ENCODE measurements at places on chromosomes 5 and 9.
A peak's percentile ranks its signal among the peaks of the same experiment; 100 is the strongest.

- DNase-seq, result no peak
These were observed 305.0 kb downstream of the TENT4A start for GRCh38 chr5:7018198-7018597.

GRCh38 chr5:175487514-175488222 lies 9.3 kb downstream of the SFXN1 start:
- no peak for DNase-seq

GRCh38 chr9:87685441-87685840 lies 40.5 kb upstream of the CTSL start:
- peak; percentile 16 for DNase-seq

GRCh38 chr9:131585375-131585774 lies 40.1 kb downstream of the PRRT1B start:
- DNase-seq, result no peak

DNA sequence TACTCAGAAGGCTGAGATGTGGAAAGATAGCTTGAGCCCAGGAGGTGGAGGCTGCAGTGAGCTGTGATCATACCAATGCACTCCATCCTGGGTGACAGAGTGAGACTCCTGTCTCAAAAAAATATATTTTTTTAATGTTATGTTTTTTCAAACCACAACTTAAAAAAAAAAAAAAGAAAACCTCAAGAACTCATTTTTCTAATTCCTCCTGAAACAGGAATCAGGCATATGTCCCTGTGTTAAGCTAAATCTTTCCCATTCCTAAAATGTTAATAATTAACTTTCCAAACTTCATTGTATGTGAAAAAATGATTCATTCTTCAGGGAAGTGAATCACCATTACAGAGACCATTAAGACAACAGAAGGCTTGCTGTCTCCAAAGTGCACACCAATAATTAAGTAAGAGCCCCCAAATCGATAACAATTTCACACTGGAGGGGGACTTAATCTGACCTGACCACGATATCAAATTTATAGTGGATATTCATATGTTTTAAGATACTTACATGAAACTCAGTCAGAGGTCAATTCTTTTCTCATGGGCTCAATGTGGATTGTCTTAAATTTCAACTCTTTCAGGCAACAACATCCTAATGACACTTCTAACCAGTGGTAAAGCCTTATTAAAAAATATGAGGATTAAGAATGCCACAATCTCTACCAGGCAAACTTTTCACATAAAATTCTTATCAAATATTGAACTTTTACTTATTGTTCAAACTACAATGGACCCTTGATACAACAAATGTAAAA lies 5.2 kb downstream of the CEMIP2 start:
- DNase-seq, result no peak

DNA sequence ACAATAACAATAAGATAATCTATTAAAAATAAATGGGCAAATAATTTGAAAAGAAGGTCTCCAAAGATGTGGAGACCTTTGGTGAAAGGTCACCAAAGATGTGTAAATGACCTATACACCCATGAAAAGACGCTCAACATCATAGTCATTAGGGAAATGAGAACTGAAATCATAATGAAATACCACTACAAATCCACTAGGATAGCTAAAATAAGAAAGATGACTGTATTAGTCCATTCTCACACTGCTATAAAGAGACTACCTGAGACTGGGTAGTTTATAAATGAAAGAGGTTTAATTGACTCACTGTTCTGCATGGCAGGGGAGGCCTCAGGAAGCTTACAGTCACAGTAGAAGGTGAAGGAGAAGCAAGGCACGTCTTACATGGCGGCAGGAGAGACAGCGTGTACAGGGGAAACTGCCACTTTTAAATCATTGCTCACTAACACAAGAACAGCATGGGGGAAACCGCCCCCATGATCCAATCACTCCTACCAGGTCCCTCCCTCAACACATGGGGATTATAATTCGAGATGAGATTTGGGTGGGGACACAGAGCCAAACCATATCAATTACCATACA lies 339.6 kb downstream of the ENC1 start:
- DNase-seq, result no peak

- DNase-seq, result no peak
These were observed 153.1 kb downstream of the GADD45G start for GRCh38 chr9:89757776-89758528.

- DNase-seq, result no peak
These were observed 384.5 kb upstream of the CDH6 start for GRCh38 chr5:30808996-30809395.

- DNase-seq, result no peak
These were observed 117.9 kb upstream of the DAB2 start for GRCh38 chr5:39542511-39543285.

DNA sequence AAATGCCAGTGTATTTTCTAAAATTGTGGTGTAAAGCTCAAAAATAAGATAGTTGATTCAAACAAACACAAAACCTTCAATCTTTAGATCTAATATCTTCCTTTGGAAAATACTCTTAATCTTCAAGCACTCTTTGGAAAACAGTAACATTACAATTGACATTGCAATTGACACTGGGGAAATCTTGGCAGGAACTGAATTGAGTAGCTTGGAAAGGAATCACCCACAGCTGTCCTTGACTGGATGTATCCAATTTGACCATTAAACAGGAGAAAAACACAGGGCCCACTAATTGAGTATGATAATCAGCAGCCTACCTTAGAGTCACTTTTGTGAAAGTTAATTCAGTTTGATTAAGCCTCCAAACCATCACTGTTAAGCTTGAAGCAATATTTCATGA lies 776.7 kb downstream of the DTWD2 start:
- DNase-seq, result no peak

DNA sequence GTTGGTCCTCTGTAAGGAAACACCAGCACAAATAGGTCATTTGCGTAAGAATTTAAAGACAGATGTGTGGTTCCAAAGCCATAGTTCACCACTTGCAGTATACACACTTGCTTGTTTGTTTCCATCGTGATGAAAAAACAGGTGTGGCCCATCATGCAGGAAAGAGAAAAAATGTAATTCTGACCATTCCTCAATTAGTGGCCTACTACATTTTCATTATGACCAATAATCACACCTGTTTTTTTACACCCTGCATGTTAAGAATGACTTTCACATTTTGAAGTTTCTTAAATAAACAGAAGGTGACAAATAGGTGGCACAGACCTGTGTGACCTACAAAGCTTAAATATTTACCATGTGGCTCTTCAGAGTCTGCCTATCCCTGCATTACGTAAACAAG lies 2.2 kb upstream of the ICE1 start:
- no peak for DNase-seq

GRCh38 chr9:4541856-4542255 lies 51.6 kb downstream of the SLC1A1 start:
- DNase-seq, result no peak

DNA sequence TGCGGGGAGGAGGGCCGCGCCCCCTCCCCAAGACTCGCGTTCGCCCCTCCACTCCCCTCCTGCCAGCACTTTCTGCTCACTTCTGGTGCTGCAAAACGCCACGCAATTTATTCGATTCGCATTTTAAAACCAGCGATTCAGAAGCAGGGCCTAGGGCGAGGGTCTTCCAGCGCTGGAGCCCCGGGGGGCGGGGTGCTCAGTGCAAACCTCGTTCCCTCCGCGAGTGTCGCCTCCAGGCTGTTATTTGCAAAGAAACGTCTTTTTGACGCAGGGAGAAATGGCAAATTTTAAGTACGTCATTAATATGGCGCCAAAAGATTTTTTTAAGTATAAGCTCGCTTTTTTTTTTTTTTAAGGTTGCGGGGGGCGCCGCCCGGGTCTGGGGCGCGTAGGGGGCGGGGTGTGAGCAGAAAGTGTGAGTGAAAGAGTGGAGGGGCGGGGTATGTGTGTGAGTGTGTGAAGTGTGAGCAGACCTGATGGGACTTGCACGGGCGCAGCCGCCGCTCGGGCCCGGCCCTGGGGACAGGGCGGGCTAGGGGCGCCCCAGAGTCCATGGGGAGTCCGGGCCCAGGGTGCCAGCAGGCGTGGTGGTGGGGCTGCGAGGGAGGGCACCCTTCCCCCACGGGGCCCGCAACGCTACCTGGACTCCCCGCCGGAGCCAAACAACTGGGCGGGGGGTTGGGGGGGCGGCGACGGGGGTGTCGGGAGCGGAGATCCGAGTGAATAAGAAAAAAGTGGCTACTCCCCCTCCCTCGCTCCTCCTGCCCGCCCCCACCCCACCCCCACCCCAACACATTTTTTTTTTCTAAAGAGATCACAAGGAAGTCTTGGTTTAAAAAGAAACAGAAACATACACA lies at the start of gene JADE2:
JADE2 (plus strand) TSS at position 845 of the 857 bp plus-strand sequence. CDS start 10,188 bp downstream, outside the sequence.
- DNase-seq, result peak; percentile 68

DNA sequence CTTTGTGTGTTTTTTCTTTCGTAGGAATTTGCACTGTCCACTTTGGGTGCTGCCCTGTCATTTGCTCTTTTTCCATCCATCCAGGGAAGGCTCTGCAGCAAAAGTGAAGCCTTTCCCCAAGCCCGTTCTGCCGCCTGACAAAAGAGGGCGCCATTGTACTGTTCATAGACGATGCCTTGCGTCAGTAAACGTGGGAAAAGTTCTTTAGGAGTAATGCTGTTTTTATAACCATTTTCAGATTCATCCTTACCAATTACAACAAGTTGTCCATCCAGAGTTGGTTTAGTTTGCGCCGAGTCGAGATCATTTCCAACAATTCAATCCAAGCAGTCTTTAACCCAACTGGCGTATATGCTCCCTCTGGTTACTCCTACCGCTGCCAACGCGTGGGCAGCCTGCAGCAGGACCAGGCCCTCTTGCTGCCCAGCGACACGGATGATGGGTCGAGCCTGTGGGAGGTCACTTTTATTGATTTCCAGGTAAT lies 34.3 kb upstream of the RPS23 start:
- peak; percentile 2 for DNase-seq

GRCh38 chr5:134968055-134968454 lies 348 bp downstream of the CATSPER3 start:
- DNase-seq, result no peak

GRCh38 chr9:70510157-70510770 lies 95.8 kb upstream of the KLF9 start:
- peak; percentile 6 for DNase-seq

Measured in stimulated activated CD4-positive, alpha-beta T cell treated with anti-CD3 and anti-CD28 coated beads, Interleukin-2, amount 100 ng/mL, for 4 hours (primary cell).